ENCODE measurements at places on chromosomes 6 and 20. TPM values are rescaled to one million over a fixed set of nuclear protein-coding genes. Genes with fewer than 3 reads are reported as not detected.

Gene SOBP
- 6.1 TPM for total RNA-seq

Gene SCUBE3
- 0.62 TPM for total RNA-seq

Gene GRIK2
- total RNA-seq, result not detected

Gene PRSS16
- total RNA-seq, result not detected

Gene ARMH2
- total RNA-seq, result not detected

Gene C6orf15
- total RNA-seq, result not detected

Gene NUDT3
- total RNA-seq, result 30.9 TPM

Gene CCNC
- 53.1 TPM for total RNA-seq

Gene SLC16A10
- not detected for total RNA-seq

Gene OR2H2
- total RNA-seq, result not detected

Gene PTPN1
- total RNA-seq, result 57.7 TPM

Gene TBXT
- total RNA-seq, result not detected

Gene DNAH8
- total RNA-seq, result 0.97 TPM
